ENCODE measurements at places on chromosomes 4 and X.
A peak's percentile ranks its signal among the peaks of the same experiment; 100 is the strongest.

DNA sequence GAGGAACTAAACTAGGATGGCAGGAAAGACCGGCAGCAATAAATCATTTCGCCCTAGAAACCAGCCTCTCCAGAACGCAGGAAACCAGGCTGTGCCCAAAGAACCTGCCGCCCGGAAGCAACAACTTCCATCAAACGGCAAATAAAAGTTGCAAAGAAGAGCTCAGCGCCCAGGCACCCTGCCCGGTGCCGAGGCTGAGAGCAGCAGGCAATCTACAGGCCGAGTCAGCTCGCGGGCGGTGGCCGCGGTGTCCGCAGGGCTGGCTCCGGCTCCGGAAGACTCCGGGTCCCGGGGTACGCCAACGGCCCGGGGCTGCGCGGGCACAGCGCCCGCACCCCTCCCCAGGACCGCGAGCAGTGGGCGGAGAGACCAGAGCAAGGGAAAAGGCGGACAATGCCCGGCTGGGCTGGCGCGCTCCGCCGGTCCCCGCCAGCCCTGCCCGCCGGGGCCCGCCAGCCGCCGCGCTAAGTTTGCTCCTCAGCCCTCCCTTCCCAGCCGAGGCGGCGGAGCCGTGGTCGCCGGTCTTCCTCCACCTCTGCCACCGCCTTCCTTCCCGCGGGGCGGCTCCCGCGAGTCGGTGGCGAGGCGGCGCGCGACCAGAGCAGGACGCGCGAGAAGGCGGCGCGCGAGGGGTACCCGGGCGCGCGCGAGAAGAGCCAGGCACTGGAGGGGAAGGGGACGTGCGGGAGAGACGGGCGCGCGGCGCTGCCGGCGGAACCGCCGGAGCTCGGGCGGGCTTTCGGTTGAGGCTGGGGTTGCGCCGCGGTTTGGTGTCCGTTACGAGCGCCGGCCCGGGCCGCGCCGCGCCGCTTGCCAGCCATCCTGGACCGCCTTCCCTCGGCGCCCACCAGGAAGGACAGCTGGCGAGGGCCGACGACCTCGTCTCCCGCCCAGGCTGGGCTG, 733 bp downstream of the FRYL start:
- DNase-seq: peak; percentile 85

DNA sequence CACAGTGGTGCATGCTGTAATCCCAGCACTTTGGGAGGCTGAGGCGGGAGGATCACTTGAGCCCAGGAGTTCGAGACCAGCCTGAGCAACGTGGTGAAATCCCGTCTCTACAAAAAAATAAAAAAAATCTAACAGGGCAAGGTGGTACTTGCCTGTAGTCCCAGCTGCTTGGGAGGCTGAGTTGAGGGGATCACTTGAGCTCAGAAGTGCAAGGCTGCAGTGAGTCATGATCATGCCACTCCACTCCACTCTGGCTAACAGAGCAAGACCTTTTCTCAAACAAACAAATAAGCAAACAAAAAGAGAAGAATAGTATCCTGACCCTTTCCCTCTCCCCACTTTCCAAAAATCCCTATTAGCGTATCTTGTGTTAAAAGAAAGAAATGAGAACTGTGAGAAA, 52.7 kb downstream of the NPY1R start:
- DNase-seq: no peak

- DNase-seq: no peak
These were observed 101.8 kb downstream of the PPARGC1A start for GRCh38 chr4:23788027-23788426.

DNA sequence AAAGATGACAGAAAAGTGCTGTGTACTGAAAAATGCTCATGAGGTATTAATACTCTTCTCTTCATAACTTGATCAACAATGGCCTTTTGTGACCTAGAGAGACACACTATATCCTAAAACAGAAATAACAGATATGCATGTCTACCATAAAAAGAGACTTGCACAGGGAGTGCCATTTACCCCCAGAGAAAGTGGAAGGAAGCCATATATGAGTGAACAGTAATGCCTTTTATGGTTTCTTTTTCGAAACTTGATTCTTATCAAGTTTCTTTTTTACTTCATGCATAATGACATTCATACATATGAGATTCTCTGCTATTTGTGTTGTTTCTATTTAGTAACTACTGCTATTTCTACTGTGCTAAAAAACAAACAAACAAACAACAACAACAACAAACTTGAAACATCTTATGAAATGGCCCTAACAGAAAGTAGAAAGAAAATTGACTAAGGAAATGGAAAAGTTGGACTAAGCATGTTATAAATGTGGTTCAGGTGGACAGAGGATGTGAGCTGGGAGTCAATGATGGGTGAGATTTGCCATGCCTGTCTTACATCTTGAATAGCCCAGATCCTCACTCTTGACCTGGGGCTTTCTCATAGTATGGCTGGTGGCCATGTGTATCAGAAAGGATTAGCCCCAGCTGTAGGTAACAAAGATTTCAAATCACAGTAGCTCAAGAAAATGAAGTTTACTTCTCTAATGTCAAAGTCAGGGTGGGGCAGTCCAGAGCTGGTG, 43.8 kb downstream of the GEMIN8 start:
- DNase-seq: no peak

DNA sequence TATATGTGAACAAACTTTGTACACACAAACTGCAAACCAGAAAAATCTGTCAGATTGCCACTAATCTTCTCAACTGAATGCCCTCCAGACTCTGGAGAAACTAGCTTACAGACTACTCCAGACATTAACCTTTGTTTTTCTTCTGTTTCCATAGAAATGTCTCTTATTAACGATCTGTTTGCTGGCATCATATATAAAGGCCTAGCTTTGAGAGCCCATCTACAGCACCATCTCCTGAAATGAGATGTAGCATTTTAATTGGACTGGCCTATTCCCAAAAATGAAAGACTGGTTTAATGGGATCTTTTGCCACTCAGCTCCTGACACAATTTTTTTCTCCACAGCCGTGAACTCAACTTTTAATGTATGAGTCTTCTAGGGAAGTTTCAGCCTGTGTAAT, 266.0 kb upstream of the IL1RAPL1 start:
- DNase-seq: no peak

DNA sequence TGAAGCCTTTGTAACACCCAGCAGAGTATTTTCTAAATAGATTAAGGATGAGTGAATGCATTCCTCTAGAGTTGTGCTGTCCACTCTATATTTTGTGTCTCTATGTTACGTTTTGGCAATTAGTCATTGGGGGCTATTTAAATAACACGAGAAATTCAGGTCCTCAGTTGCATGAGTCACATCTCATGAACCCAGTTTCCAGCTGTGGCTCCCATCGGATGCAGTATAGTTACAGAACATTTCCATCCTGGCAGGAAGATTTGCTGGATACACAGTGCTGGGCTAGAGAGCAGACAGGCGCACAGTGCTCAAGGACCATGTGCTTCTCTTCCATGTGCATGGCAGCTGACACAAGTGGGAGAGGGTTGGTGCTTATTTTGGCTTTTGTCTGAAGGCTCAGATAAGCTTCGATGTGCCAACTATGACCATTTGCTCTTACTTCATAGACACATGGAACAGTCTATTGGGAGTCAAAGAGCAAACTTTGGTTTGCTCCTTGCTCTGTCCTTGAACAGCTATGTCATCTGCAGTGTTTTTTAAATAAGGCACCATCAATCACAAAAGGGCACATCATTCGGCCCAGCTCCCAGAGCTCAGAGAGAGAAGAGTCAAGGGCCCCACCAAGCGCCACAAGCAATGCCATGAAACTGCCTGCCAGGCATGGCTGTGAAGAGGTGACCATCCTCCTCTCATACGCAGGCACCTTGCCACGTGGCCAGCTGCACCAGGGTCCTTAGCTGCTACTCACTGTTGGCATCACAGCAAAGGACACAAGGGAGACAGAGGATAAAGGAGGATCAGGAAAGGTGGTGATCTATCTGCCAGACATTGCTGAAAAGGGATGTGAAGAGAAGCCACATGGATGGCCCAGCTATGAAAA, 8.1 kb upstream of the STS start:
- no peak for DNase-seq

- DNase-seq: no peak
These were observed 19.9 kb downstream of the NAT8L start for GRCh38 chr4:2079006-2079405.

DNA sequence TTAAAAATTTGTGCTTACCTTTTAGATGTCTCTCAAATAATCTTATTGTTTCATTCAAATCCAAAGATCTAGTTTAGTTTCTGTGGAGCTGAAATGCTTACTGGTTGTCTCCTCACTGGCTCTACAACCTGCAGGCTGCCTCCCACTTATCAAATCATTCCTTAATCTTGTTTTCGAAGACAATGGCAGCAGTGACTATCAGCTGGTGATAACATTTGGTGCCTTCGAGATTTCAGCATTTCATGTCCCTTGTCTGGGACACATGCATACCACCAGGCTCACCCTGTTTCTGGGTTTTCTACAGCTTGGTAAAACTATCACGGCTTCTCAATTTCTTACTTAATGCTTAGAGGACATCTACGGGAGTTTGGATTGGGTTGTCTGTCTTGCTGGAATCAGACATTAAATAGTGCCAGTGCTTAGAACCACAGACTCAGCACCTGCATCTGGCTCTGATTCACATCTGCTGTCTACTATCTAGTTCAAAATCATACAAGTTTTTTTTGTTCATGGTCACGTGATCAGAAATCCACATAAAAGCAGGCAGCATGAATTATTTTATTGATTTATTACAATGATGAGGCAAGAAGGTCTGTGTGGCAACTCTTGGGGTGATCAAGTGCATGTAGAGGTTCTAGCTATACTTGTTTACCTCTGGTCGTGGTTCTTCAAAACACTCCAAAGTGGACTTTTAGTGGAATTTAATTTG, 32.0 kb upstream of the SMARCAD1 start:
- no peak for DNase-seq

GRCh38 chr4:14568351-14568750, 433.9 kb upstream of the CPEB2 start:
- DNase-seq: no peak

DNA sequence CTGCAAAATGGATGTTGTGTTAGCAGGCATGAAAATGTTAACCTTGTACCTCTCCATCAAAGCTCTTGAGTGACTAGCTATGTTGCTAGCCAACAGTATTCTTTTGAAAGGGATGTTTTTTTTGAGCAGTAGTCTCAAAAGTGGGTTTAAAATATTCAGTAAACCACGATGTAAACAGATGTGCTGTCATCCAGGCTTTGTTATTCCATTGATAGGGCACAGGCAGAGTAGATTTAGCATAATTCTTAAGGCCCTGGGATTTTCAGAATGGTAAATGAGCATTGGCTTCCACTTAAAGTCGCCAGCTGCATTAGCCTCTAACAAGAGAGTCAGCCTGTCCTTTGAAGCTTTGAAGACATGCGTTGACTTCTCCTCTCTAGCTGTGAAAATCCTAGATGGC, 18.4 kb downstream of the FGF2 start:
- DNase-seq: no peak

DNA sequence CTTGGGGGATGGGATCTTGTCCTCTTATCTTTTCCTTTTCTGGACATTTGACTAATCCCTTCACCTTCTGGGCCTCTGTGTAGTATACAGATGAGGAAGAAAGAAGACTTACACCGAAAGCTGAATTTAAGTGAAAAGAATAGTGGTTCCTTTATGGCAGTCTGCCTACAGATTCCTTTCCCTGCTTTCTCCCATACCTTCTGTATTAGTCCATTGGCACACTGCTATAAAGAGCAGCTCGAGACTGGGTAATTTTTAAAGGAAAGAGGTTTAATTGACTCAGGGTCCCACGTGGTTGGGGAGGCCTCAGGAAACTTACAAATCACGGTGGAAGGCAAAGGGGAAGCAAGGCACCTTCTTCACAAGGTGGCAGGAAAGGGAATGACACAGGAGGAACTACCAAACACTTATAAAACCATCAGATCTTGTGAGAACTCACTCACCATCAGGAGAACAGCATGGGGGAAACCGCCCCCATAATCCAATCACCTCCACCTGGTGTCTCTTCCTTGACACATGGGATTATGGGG, 34.0 kb upstream of the CD38 start:
- DNase-seq: no peak

GRCh38 chrX:129099207-129099606, 424.1 kb downstream of the SMARCA1 start:
- no peak for DNase-seq

- DNase-seq: peak; percentile 56
These were observed 27.0 kb upstream of the TMEM131L start for GRCh38 chr4:153438916-153439756.

DNA sequence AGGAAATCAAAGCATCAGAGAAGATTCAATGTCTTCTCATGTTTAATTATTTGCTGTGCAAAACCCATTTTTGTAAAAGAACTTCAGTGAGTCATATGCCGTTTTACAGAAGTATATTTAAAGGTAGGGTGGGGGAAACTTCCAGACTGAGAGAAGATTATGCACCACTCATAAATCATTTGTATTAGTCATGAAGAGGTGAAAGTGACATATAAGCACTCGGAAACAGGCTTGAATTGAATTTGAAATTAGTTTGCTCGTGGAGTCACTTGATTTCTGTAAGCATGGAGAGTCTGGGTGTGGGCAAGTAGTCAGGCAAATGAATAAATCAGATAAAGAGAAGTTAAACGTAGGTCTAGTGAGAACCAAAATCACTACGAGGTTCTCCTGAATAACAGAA, 335.1 kb downstream of the ANK2 start:
- peak; percentile 38 for DNase-seq

GRCh38 chr4:67928546-67928945, 34.7 kb downstream of the TMPRSS11A start:
- DNase-seq: peak; percentile 20

DNA sequence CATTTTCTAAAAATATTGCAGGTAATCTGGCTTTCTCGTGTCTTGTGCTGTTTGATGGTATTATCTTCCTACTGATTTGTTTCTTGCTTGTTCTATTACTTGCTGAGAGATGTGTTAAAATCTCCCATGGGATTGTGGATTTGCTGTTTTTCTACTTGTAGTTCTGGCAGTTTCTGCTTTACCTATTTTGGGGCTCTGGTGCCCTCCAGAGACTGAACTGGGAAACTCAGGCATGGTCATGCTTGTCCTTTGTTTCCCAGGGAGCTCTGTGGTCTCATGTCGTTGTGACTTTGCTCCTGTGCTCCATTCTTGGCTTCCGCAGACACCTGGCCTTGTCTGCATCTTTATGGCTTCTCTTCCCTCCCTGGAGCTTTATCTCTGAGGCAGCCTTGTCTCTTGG, 39.5 kb downstream of the NSD2 start:
- peak; percentile 52 for DNase-seq

- peak; percentile 25 for DNase-seq
These were observed 3.6 kb downstream of the DCK start for GRCh38 chr4:70997036-70997435.

DNA sequence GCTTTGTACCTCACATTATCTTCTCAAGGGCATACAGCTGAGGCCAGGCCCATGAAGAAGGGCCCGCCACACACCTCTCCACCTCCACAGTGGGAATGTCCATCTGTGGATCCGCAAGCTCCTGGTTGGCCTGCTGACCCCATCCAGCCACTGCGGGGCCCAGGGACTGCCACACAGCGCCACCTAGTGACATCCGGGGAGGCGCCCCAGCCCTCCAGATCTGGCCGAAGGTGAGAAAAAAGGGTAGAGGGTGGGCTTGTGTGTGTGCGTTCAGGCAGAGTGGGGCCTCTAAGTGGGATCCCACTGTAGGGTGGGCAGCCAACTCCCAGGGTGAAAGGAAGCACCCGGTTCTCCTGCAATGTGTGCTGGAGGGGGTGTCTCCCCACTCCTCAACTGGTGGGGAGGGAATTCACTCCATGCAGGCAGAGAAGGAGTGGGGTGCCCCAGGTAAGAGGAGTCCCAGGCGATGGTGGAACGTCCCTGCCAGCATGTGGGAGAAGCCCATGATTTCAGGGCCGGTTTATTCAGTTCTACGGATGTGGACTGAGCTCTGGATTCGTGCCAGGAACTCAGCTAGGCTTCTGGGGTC, 117.3 kb downstream of the ENPP6 start:
- DNase-seq: peak; percentile 23
